Immature natural killer cell (primary cell): ENCODE measurements at places on chromosomes 3 and 15. TPM values are rescaled to one million over a fixed set of nuclear protein-coding genes. Genes with fewer than 3 reads are reported as not detected.
A peak's percentile ranks its signal among the peaks of the same experiment; 100 is the strongest.

The BFSP2 gene
- not detected for polyA plus RNA-seq

The SH2D7 gene
- not detected for polyA plus RNA-seq

DNA sequence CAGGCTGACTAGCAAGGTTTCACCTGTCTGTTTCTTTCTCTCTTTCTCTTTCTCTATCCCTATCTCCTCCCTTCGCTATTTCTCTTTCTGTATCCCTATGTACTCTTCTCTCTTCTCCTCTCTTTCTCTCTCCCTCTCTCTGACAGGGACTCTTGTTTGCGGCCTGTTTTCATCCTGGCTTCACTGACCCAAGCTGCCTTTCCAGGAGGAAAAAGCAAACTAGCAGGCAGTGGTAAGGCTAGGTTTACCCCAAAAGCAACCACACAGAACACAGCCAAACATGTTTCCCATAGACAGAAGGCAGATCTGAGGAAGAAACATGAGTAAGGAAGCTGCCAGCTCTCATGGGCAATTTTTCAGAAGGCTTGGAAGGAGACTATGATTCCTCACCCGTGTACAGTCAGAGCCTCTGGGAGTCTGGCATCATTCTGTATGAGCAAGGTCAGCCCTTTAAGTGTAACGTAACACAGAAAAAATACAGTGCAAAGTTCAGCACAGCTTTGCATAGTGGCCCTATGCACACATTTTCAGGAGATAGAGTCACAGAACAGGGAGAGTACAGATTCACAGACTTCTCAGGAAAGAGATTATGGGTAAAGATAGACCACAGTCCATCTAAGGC lies 61.0 kb downstream of the OCA2 start:
- peaks cover 2% of the 10 kb centered on the region for H3K27me3 ChIP-seq
- H3K36me3 ChIP-seq, result no peaks in the 10 kb centered on the region
- H3K27ac ChIP-seq, result no peak overlapping the region
- DNase-seq, result no peak
- H3K4me1 ChIP-seq, result no peaks in the 10 kb centered on the region

The PDZRN3 gene
- not detected for polyA plus RNA-seq

- DNase-seq, result no peak
- H3K27ac ChIP-seq, result peak overlapping the region; percentile 30
- H3K4me3 ChIP-seq, result no peak overlapping the region
Observed at GRCh38 chr3:30662836-30663235, 56.4 kb downstream of the TGFBR2 start.
